ENCODE measurements at places on chromosomes 4 and X.

DNA sequence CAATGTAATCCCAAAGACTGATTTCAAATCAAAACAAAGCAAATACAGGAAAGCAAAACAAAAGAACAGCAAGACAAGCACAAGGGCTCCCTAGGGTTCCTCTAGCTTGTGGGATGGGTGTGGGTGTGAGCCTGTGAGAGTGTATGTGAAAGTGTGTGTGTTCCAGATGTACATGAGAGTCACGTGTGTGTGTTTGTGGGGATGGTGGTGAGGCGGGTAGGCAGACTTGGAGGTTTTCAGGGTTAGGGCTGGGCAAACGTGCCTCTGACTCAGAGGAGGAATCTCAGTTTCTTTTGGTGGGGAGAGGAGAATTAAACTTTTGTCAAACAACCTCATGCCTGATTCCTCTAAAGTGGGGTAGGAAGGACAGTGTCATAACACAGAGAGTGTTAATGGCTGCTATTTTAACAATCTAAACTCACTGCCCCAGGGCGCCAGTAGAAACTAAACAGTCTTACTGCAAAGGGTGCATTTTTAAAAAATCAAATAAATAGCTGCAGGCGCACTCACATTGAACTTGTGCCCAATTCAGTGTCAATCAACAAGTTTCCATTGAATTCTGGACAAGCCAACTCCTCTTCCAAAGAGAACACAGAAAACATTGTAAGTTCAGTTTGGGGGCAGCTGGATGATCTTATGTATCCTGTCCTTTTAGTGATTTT lies 51.8 kb downstream of the CHRDL1 start:
- H3K27ac ChIP-seq: no peak overlapping the region
- H3K4me3 ChIP-seq: no peak overlapping the region
- DNase-seq: no peak
- no peaks in the 10 kb centered on the region for H3K36me3 ChIP-seq
- H3K27me3 ChIP-seq: no peaks in the 10 kb centered on the region

DNA sequence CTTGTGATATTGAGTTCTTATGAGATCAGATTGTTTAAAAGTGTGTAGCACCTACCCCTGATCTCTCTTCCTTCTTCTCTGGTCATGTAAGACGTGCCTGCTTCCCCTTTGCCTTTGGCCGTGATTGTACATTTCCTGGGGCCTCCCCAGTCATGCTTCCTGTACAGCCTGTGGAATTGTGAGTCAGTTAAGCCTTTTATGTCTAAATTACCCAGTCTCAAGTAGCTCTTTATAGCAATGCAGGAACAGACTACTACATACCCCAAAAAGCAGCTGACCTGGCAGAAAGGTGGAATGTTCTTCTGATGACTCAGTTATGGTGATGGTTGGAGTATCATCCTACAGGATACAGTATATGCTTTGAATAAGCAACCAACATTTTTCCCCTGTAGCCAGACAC lies 11.4 kb upstream of the MCUB start:
- no peaks in the 10 kb centered on the region for H3K4me1 ChIP-seq
- no peak overlapping the region for H3K4me3 ChIP-seq
- no peak overlapping the region for H3K27ac ChIP-seq
- H3K27me3 ChIP-seq: no peaks in the 10 kb centered on the region
- H3K36me3 ChIP-seq: no peaks in the 10 kb centered on the region

- DNase-seq: no peak
- no peak overlapping the region for H3K27ac ChIP-seq
- no peaks in the 10 kb centered on the region for H3K4me1 ChIP-seq
- no peaks in the 10 kb centered on the region for H3K27me3 ChIP-seq
- H3K36me3 ChIP-seq: no peaks in the 10 kb centered on the region
Observed at GRCh38 chrX:53018627-53019026, 30.0 kb upstream of the GPR173 start.

DNA sequence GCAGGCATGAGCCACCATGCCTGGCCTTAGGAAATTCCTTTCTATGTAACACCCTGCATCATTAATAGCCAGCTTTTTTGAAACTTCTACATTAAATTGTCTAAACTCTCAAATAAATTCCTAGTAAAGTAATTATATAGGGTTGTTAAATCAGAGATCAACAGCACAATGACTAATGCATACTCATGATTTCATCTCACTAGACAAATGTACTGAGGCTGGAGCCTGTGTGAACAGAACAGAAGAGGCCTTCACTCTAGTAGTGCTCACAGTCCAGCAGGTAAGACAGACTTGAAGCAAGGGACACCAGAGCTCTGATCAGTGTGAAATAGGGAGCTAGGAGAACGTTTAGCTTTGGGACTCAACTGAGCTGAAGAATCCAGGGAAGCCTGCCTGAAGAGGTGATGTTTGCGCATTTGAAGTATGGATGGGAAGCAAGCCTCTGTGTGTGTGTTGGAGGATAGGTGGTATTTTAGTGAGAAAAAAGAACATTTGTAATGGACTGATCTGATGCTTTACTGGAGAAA lies 3.9 kb downstream of the ZFP42 start:
- no peaks in the 10 kb centered on the region for H3K27me3 ChIP-seq
- H3K36me3 ChIP-seq: no peaks in the 10 kb centered on the region
- no peak overlapping the region for H3K27ac ChIP-seq

GRCh38 chr4:10959586-10959985 lies 275.0 kb upstream of the CLNK start:
- H3K36me3 ChIP-seq: no peaks in the 10 kb centered on the region
- no peaks in the 10 kb centered on the region for H3K27me3 ChIP-seq
- no peaks in the 10 kb centered on the region for H3K4me1 ChIP-seq
- H3K27ac ChIP-seq: no peak overlapping the region
- no peak overlapping the region for H3K4me3 ChIP-seq

- no peak overlapping the region for H3K4me3 ChIP-seq
- no peaks in the 10 kb centered on the region for H3K4me1 ChIP-seq
- H3K36me3 ChIP-seq: no peaks in the 10 kb centered on the region
- no peak overlapping the region for H3K27ac ChIP-seq
- H3K27me3 ChIP-seq: no peaks in the 10 kb centered on the region
- no peak for DNase-seq
Observed at GRCh38 chr4:7255488-7255881, 63.1 kb downstream of the SORCS2 start.

DNA sequence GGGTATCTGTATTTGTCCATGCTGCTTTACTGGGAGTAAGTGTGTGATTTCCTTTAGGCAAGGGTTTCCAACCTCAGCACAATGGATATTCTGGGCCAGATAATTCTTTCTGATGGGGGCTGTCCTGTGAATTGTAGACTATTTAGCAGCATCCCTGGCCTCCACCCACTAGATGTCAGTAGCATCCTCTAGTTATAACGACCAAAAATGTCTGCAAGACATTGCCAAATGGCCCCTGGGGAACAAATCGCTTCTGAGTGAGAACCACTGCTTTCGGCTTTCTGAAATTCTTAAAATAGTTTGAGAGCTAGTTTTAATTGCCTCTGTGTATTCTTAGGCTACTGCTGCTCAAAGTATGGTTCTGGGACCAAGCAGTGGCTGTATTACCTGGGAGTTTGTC lies 81.2 kb upstream of the GPM6B start:
- no peaks in the 10 kb centered on the region for H3K36me3 ChIP-seq
- H3K27ac ChIP-seq: no peak overlapping the region
- no peak for DNase-seq
- no peaks in the 10 kb centered on the region for H3K4me1 ChIP-seq
- no peaks in the 10 kb centered on the region for H3K27me3 ChIP-seq
- H3K4me3 ChIP-seq: no peak overlapping the region

DNA sequence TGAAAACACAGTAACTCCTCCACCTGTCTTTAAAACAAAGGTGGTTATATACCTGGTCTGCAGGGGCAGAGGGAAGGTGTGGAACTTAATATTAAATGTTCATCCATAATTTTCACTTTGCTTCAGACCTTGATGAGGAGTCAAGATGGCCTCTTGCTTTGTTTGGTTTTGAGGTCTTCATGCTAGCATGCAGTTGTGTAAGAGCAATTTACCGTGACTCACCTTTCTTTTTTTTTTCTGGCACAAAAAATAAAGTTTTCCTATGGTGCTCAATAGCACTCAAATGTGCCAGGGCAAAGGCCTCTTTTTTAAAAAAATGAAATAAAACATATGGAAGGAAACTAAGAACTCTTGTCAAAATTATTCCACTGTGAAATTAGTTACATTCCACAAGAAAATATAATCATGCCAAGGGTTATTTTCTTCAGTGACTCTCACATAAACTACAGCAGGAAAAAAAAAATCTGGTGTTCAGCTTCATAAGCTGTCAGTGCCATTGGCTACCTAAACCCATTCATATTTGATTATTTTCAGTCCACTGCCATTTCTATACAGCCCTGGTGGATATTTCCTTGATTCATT lies 128.2 kb downstream of the SLC7A11 start:
- H3K27me3 ChIP-seq: no peaks in the 10 kb centered on the region
- no peaks in the 10 kb centered on the region for H3K36me3 ChIP-seq
- DNase-seq: no peak
